ENCODE measurements at places on chromosomes 2 and 18.

DNA sequence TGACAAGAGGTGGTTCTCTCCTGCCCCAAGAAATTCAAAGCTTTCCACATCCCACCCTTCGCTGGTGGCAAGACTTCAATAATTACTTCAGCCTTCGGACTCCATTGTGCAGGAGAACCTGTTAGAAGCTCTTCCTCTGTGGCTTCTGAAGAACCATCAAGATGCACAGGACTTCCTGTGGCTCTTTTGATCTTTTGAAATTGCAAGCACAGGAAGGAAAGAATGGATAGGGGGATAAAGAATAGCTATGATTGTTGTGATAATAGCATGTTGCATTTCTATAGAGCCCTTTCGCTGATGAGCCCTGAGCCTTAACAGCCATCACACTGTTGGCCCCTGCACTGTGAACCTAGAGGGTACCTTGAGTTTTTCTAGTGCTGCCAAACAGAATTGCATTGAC lies 7.4 kb downstream of the EPAS1 start:
- no peak for ATAC-seq

GRCh38 chr2:46381263-46381849 lies 84.1 kb downstream of the EPAS1 start:
- ATAC-seq, result no peak

DNA sequence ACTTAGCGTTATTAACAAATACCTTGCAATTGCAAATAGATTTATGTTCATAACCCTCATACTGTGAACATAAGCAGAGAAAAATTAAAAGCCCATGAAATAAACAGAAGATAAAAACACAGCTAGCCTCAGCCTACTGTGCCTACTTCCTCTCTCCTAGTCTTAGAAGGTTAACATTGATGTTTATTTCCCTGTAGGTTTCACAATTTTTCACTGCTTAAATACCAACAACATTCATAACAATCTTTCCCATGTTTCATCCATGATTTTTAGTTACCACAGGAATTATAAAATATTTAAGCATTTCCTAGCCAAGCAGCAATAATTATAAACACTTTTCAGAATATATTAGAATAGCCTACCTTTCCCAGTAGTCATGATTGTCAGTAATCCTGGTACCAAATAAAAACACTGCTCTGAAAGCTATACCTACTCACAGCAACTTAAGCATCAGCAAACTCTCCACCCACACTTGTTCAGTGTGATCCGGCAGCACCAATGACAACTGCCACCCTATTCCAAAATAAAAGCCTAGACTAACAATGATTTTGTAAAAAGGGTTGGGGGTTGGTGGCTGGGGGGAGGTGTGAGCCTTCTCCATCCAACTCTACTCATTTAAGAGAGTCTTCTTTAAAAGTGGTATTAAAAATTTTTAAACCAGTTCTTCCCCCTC lies 40.6 kb upstream of the RNU4ATAC start:
- ATAC-seq, result no peak

- no peak for ATAC-seq
These were observed 81.8 kb upstream of the HPCAL1 start for GRCh38 chr2:10220902-10221391.

DNA sequence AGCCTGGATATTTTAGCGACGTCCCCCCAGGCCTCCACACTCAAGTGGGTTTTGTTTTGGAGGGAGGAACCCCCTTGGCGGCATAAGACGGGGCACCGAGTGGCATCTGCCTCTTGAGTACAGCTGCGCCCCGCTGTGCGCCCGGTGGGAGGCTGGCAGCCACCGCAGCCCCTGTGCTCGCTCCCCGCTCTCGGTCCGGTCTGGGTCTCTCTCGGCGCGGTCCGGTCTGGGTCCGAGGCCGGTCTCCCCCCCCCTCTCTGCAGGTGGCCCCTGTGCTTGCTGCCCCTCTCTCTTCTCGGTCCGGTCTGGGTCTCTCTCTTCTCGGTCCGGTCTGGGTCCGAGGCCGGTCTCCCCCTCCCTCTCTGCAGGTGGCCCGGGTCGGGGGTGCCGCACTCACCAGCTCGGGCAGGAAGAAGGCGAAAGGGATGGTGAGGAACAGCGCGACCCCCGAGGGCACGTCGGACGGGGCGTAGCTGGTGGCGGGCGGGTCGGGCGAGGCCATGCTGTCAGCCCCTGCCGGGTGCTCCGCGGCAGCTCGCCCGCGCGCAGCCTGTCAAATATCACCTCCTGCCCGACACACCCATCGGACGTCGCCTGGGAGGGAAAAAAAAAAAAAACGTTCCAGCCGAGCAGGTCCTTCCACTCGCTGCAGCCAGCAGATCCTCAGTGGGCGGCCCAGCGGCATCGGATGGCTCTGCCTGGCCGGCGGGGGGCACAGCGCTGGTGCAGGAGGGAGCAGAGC lies at the start of gene MALL:
Gene MALL (minus strand): TSS at position 532 of the 742 bp plus-strand sequence. CDS start 30 bp downstream, at position 502.
- no peak for ATAC-seq
